Substantia nigra (tissue), 51 donors: ENCODE measurements at places on chromosomes 7 and 10.

DNA sequence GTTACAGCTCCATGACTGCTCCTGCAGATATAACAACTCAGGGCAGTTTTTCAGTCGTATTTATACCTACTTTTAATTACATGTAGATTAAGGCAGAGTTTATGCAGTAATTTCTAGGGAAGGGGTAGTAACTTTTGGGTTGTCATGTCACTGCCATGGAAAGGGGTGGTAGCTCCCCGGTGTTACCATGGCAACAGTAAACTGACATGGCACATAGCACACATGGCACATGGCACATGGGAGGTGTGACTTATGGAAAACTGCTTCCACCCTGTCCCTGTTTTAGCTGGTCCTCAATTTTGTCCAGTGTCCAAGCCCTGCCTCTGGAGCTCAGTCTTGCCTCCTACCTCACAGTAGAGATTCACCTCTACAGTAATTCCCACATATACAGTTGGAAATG, 3.9 kb upstream of the TOMM7 start:
- no peak for DNase-seq

DNA sequence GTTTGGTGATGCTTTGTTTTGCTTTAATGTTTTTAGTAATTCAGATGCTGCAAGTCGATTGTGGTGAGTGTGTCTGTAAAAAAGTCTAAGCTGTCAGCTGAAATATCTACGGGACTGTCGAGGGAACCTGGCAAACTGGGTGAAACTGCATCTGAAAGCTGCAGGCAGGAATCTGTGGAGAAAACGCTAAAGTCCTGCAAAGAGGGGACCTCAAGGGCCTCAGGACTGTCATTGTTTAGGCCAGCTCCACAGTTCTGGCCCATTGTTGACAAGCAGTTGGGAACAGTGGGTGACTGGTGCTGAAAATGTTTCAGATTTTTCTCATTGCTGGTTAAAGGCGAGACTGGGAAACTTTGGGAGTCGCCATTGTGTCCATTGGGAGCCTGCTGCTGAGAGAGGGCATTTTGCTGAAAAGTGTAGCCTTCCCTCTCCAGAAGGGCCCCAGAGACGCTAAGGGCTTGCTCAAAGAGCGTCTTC, 1.8 kb downstream of the HOXA2 start:
- DNase-seq, result no peak

GRCh38 chr7:139441961-139442360, 41.5 kb downstream of the KLRG2 start:
- no peak for DNase-seq

GRCh38 chr10:86583983-86584382, 62.4 kb upstream of the WAPL start:
- DNase-seq, result no peak

- no peak for DNase-seq
Measured at GRCh38 chr7:55140941-55141278, 122.1 kb downstream of the EGFR start.

GRCh38 chr10:5666008-5666840, at the start of gene ASB13:
TSS of gene ASB13 (minus strand) at chr10:5666595. CDS start at chr10:5666551, 44 bp downstream.
- peak; percentile 63 for DNase-seq

- DNase-seq, result no peak
Measured at GRCh38 chr10:23314835-23315239, 29.8 kb downstream of the C10orf67 start.

DNA sequence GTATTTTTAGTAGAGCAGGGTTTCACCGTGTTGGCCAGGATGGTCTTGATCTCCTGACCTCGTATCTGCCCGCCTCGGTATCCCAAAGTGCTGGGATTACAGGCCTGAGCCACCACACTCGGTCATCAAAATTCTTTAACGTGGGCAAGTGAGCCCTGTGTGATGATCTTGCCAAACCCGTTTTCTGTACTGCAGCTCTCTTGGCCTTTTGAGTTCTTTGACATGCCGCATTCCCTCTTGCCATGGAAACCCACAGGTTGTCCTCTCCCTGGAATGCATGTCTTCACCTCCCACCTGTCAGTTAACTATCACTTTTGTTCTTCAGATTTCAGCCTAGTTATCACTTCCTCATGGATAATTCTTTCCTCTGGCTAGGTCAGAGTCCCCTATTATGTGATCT, 5.0 kb downstream of the NUP205 start:
- DNase-seq, result no peak

GRCh38 chr7:72444026-72444776, 32.1 kb upstream of the CALN1 start:
- no peak for DNase-seq

DNA sequence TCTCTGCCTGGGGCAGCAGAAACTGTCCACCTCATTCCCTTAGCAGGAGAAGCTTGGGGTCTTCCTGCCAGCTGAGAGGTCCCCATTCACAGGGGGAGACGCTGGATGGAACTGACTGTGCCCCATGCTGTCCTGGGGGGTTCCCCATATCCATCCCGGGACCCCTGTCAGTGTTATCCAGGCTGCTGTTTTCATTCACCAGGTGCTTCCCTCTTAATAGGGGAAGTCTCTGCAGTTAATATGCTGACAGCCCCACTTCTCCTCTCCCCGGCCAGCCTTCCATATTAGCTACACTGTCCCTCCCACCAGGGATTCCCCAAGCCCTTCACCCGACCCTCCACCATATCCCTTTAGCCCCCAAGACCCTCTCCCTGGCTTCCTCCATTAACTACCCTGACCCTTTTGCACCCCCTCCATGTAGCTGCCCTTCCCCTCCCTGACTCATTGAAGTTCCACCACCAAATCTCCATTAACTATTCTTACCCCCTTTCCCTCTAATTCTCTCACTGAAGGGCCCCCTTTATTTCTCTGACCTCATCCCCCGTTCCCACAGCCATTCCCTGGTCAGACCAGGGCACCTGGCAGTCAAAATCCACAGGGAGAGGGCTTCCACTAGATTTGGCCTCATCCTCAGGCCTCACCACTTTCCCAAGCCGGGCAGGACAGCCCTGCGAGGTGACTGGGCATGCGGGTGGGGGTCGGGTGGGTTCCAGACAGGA, 92.0 kb upstream of the PAX2 start:
- DNase-seq, result no peak

DNA sequence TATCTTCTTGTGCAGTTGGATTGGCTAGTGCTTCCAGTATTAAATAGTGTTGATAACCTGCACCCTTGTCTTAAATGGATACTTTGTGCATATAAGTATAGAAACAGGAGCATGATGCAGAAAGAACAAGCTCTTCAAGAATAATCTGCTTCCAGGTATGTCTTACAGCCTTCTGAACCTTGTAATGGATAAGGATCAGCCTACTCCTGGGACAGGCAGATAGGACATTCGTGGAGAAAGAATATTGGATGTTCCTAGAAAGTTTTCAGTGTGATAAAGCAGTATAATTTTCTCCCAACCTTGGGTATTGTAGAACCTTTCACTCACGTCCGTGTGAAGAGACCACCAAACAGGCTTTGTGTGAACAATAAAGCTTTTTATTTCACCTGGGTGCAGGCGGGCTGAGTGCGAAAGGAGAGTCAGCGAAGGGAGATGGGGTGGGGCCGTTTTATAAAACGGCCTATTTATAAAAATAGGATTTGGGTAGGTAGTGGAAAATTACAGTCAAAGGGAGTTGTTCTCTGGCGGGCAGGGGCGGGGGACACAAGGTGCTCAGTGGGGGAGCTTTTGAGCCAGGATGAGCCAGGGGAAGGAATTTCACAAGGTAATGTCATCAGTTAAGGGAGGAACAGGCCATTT, 27.2 kb downstream of the C1GALT1 start:
- no peak for DNase-seq

- DNase-seq, result no peak
Measured at GRCh38 chr10:30977385-30977784, 54.3 kb downstream of the ZNF438 start.

DNA sequence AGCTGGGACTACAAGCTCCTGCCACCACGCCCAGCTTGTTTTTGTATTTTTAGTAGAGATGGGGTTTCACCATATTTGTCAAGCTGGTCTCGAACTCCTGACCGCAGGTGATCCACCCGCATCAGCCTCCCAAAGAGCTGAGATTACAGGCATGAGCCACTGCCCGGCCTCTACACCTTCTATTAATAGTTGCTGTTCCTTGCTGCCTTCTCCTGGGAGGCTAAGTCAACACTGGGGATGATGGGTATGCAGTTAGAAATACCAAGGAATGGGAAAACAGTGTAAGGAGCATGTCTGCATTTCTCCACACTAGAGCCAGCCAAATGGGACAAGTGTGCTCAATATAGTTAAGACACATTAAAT, 97.3 kb upstream of the PDLIM1 start:
- no peak for DNase-seq

DNA sequence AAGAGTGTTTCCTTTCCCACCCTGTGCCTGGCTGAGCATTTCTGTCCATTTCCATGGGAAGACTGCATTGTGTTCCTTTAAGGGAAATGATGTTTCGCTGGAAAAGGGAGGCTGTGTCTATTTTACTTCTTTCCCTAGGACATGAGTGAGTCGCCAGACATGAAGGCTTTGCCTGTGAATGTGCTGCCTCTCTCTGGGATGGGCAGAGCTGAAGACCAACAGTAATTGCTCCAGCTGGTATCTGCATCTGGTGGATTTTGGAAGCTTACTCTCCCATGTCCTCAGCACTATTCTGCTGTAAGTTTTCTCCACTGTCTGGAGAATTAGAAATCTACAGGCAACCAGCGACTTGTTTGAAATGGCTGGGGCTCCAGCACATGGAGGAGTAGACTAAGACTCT, 264.6 kb upstream of the BMPER start:
- DNase-seq, result no peak

DNA sequence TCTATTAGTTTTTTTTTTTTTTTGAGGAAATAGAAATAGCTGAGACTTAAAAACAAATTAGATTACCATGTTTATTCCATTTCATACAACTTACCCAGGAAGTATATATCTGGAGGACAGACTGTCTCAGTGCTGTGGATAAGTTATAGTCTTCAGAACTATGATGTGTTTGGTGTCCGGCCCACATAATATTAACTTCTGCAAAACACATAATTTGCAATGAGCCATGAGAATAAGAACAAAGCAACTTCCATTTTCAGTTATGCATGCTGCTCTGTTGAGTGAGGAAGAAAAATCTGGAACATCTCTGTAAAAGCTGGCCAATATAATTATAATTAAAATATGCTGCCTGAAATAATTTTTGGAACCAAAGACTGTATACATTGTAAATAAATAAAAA, 130.9 kb downstream of the AGMO start:
- DNase-seq, result no peak

DNA sequence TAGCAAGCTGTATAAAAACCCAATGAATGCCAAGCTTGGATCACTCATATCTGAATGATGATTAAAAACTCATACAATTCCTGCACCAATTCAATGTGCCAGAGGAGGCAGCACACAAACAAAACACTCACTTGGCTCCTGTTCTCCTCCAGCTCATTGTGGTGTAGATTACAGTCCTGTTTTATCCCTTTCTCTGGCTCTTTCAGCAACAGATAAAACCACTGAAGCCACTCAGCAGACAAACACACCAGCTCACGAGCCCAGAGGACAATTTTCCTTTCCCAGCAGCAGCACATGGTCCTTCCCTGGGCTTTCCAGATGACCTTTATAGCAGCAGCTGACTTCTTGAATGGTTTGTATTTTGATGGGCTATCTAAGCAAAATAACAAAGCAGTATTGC, 107.3 kb upstream of the STARD3NL start:
- DNase-seq, result no peak

DNA sequence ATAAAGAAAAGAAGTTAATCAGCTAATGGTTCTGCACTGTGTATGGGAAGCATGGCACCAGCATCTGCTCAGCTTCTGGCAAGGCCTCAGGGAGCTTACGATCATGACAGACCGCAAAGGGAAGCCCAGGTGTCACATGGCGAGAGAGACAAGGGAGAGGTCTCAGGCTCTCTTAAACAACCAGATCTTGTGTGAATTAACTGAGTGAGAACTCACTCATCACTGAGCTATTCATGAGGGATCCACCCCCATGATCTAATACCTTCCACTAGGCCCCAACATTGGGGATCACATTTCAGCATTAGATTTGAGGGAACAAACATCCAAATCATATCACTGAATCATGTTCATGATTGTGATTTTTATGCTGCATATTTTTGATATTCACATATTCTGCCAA, 5.8 kb downstream of the USP54 start:
- DNase-seq, result no peak
